ENCODE measurements at places on chromosomes 7 and 10. TPM values are rescaled to one million over a fixed set of nuclear protein-coding genes. Genes with fewer than 3 reads are reported as not detected.

The NKX1-2 gene
- not detected for total RNA-seq

The TMEM184A gene
- total RNA-seq, result 0.22 TPM

The LIPA gene
- total RNA-seq, result 35.8 TPM

The DUS4L gene
- 4.9 TPM for total RNA-seq

The HOXA9 gene
- not detected for total RNA-seq

The TRIL gene
- total RNA-seq, result 0.92 TPM

The C10orf53 gene
- not detected for total RNA-seq
